Activated CD4-positive, alpha-beta T cell treated with anti-CD3 and anti-CD28 coated beads for 48 hours (primary cell): ENCODE measurements at places on chromosomes 1 and 21.

GRCh38 chr1:209064850-209065706 lies 518.4 kb upstream of the CAMK1G start:
- DNase-seq = no peak

GRCh38 chr21:44262338-44263056 lies 800 bp upstream of the DNMT3L start:
- no peak for DNase-seq

- no peak for DNase-seq
These were observed 42.5 kb downstream of the CCN1 start for GRCh38 chr1:85623061-85623471.

GRCh38 chr1:66296951-66297350 lies 237.0 kb upstream of the SGIP1 start:
- no peak for DNase-seq

- DNase-seq = no peak
These were observed 262.9 kb upstream of the RUNX1 start for GRCh38 chr21:35311985-35312384.

DNA sequence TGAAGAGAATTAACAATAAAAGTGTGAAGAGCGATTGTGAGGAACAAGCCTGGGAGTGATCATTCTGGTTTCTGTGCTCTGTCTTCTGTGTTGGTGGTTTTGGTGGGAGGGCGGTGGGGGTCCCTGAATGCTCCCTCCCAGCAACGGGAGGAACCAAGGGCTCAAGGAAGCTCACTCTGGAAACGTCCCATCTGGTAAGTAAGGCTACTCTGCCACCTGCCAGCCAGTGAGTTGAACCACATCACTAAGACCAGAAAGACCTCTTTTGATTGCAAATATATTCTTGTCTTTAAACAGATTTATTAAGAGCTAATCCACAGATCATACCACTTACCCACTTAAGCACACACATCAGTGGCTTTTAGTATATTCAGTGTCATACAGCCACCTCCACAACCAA lies 125.0 kb downstream of the PRDM2 start:
- DNase-seq = no peak

GRCh38 chr1:108541861-108542260 lies 18.0 kb upstream of the EEIG2 start:
- DNase-seq = no peak

GRCh38 chr1:88802950-88803349 lies 88.4 kb downstream of the GTF2B start:
- no peak for DNase-seq

GRCh38 chr1:151720974-151721787 lies at the start of gene RIIAD1:
Gene RIIAD1 (plus strand): TSS chr1:151721522. CDS start chr1:151721537, 15 bp downstream.
- DNase-seq = peak; percentile 47

GRCh38 chr1:20685741-20686140 lies 24.6 kb upstream of the DDOST start:
- DNase-seq = no peak

GRCh38 chr1:27616441-27616840 lies 12.5 kb upstream of the AHDC1 start:
- DNase-seq = no peak

DNA sequence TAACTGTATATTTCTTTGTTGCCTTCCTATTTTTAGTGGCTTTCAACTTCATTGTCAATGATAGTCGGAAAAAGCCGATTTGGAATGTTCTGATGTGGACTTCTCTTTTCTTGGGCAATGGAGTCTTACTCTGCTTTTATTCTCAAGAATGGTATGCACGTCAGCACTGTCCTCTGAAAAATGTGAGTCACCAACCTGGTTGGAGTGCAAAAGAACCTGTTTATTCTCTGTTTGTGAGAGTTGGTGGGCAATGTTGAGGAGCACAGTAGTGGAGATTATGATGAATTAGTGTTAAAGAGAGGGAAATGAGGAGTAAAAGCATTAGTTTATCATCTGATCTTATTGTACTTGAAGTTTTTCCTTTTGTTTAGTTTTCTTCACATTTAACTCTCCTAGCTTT lies 14.5 kb upstream of the AXDND1 start:
- DNase-seq = no peak

- DNase-seq = no peak
These were observed 42.1 kb upstream of the SRP9 start for GRCh38 chr1:225735252-225736149.

GRCh38 chr1:83799594-83799993 lies 199.3 kb downstream of the TTLL7 start:
- no peak for DNase-seq

- peak; percentile 56 for DNase-seq
These were observed 25.8 kb downstream of the PRDM2 start for GRCh38 chr1:13725714-13726175.

DNA sequence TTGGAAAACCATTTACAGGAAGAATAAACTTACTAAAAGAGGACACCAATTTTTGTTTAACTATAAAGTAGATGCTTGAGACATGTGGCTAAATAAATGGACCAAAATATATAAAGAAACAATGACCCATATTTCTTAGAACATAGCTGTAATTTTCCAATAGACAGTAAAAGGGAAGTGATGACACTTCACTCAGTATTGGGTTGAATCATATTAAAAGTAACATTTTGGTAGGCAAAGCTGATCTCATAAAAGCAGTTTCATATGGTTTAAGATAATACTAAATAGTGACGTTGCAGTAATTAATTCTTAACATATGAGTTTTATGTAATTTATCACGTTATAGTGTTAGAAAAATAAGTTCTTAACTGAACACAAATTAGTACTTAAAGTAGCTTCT lies 308.9 kb upstream of the RUNX1 start:
- no peak for DNase-seq

GRCh38 chr1:81802707-81803430 lies 2.1 kb downstream of the ADGRL2 start:
- DNase-seq = peak; percentile 7

DNA sequence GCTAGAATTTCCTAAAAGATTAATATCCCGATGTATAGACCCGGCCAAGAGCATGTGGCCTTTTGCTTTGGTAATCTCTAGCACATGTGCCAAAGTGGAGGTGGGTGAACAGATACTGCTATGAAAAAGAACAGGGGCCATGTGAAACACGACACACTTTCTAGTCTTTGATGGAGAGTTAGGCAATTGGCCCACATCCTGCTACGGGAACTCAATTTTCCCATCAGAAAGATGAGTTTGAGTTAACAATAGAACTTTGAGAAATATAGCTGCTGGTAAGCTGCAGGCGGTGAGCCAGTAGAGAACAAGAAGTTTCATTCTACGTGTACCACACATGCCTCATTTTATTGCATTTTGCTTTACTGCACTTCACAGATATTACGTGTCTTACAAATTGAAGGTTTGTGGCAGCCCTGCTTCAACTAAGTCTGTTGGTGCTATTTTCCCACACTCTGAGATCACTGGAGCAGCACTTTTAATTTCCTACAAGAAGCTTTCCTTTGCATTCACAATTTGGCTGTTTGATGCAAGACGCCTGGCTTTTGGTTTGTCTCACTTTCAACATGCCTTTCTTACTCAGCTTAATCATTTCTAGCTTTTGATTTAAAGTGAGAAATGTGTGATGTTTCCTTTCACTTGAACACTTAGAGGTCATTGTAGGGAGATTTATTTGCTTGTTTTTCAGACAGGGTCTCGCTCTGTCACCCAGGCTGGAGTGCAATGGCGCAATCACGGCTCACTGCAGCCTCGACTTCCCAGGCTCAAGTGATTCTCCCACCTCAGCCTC lies 46.3 kb downstream of the HTR6 start:
- DNase-seq = peak; percentile 64

GRCh38 chr1:15848929-15849774 lies 1.6 kb downstream of the SPEN start:
- peak; percentile 86 for DNase-seq

- no peak for DNase-seq
These were observed 169.4 kb downstream of the RASAL2 start for GRCh38 chr1:178263341-178263740.

DNA sequence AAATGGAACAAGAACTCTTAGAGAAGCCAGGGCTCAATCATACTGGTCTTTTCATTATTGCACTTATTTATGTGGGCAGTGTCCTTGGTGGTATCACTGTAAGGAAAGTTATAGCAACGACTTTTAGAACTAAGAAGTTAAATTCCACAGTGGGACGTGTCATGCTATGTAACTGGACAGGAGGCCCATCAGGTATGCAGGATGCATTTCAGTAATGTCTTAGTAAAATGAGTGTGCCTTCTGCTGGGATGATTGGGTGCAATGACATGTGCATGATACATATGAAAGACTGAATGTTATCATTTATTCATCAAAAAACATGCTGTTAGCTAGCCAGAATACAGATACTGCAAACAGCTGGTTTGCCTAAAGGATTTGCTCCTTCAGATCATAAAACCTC lies 6.9 kb upstream of the ATP1B1 start:
- no peak for DNase-seq

- DNase-seq = no peak
These were observed 71.3 kb upstream of the LRRN2 start for GRCh38 chr1:204756811-204757210.

GRCh38 chr21:31524140-31524539 lies 135.4 kb upstream of the SOD1 start:
- no peak for DNase-seq

DNA sequence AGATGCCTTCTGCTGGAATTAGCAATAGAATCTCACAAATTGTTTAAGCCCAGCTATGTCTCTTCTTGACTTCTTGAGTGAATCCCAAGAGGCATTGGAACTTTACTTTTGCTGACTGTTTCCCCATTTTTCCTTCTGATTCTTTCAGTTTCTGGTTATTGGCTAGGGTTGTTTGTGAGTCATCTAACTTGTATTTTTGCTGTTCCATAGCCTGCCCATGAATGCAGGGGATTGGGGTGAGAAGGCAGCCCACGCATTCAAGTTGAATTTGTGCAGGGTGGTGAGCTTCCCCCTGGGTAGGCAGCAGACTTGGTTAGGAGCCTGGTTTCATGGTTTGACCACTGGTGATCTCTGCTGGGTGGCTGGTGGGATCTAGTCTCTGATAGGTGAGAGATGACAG lies 10.4 kb upstream of the KLF17 start:
- no peak for DNase-seq

DNA sequence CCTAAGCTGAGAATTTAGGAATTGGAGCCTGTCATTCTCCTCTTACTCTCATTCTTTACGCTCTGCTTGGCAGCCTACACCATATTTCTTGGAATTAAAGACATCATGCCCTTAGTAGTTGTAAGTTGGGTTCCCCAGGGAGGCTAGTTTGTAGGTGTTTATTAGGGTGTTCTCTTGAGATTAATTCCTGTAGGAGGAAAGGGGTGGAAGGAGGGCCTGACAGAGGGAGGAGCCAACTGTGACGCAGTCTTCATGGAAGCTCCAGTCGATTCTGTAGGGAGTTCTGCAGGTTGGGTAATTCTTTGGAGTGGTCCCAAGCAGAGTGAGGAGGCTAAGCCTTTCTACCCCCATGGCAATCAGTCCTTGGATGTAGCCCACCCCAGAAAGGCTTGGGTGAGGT lies 111.4 kb downstream of the HHAT start:
- no peak for DNase-seq

DNA sequence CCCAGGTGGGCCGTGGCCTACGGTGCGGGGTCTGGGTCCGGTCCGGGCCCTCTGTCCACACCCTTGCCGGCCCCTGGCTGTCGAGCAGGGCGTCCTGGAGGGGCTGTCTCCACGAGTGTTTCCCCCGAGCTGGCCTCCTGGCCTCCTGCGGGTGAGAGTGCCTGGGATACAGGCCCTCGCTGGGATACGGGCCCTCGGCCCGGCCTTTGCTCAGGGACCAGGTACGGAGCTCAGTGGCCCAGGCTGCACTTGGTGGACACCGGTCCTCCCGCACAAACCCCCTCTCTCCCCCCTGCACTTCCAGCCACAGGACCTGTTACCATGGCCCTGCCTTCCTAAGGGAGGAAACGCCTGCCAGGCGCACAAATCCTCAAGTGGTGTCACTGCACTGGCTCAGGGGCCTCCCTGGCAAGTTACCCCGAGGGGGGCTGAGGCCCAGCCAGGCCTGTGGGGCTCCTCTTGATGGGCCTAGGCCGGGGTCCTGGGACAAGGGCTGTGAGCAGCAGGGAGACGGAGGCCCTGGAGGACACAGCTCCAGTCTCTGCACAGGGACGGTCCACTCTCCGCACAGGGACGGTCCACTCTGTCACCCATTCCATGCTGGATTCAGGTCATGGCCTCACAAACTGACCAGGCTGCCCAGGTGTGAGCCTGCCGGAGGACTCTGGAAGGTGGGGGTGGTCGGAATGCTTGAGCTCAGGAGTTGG lies 18.2 kb upstream of the RNF223 start:
- no peak for DNase-seq

DNA sequence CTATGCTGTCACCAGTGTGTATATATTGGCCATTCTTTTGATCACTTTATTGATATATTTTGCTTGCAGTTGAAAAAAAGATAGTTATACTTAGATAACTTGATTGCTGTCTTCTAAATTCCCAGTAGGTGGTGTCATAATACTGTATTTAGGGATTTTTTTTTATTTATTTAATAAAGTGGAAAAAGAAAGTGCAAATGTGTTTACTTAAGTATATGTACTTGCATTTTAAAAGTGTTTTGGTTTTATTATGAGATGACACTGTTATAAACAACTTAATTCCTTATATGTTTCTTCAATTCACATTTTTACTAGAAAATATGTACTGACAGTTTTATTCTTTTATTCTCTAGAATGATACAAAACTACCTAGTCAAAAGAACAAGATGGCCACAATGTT lies 164.8 kb downstream of the USP25 start:
- no peak for DNase-seq

DNA sequence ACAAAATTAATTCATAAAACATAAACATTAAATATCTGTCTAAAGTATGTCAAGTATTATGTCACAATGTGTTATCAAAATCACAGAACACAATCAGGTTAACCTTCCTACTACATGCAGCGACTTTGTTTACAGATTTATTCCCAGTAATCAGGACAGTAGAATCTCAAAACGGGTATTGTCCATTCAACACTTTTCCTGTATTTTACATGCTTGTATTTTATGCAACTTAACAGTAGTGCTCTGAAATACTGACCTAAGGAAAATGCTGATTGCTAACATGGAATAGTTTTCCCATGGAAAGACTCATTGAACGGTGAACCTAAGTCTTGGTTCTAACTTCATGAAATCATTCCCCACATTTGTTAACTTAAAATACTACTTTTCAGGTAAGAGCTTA lies 2.3 kb downstream of the SERBP1 start:
- no peak for DNase-seq

- no peak for DNase-seq
These were observed 102.6 kb downstream of the SELENOF start for GRCh38 chr1:86811142-86811924.
